ENCODE measurements at places on chromosomes 6 and 20.

GRCh38 chr6:11333132-11333849 lies 100.8 kb upstream of the NEDD9 start:
- no peak for DNase-seq

DNA sequence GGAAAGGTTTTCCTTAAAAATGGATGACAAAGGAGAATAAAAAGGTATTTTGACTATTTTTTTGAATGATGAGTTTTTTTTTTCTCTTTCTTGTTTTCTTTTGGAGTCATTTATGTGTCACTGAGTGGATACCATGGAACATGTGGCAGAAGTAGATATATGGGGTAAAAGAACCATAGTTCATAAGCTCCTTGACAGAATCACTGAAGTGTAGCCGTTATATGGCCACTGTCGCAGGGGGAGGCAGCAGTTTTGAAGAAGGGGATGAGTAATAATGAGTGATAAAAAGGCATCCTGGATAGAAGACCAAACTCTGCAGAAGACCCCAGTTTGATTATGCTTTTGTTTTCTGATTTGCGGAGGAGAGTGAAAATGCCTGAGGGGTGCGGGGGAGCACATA lies 15.5 kb downstream of the PTPN1 start:
- DNase-seq: no peak

- DNase-seq: no peak
Measured at GRCh38 chr6:158290659-158291058, 21.6 kb upstream of the TULP4 start.

DNA sequence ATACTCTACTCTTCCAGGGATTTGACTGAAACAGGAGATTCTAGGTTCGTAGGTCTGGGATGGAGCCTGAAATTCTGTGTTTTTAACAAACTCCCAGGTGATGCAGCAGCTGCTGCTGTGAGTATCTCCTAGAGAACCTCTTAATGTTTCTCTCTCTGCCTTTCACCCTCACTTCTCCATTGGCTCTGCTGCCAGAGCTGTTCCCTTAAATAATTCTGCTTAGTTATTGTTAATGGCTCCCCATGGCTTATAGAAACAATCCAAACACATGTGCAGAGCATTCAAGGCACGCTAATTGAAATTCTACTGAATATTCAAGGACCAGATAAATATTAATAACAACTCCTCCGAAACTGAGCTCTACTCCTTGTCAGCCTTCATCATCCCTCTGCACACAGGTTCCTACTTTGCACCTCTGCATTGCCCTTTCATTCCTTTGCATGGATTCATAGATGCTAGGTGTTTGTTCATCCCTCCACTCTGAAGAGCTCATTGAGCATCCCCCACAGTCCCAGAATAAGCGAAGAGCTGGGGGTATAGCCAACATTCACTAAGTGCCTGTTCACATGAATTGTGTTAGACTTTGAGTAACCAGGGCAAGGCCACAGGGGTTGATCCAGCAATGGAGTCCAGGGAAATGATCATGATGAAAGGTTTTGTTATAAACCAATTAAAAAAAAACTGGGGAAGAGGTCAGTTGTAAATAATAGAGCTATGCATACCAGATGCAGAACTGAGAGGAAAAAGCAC lies 488.4 kb upstream of the JAG1 start:
- DNase-seq: no peak

DNA sequence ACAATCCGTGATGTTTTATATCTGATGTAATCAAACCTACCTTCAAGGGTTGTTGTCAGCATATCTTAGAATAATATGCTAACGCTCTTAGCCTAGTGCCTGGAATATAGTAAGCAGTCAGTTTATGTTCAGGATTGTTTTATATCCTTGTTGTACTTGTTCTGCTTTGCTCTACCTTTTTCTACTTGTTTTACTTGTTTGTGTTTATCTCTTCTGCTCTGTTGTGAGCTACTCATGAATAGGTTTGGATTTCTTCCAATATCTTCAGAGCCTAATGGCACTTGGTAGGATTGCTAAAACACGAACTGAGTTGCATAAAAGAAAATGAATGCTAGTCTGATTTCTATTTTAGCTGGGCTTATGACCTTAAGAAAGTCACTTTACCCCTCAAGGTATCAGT lies 40.1 kb downstream of the DNAH8 start:
- DNase-seq: no peak

DNA sequence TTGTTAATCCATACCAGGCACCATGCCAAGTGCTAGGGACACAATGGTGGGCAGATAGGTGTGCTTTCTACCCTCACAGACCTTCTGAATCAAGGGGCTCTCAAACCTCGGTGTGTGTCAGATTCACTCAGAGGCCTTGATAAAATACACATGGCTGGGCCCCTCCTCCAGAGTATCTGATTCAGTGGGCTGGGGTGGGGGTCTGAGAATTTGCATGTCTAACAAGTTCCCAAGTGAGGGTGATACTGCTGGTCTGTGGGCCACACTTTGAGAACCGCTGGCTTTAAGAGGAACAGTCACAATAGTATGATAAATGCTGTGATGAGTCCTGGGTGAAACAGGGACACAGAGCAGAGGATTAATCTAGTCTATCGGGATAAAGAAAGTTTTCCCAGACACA lies 35.8 kb upstream of the SIRT5 start:
- DNase-seq: no peak

GRCh38 chr6:41331401-41332150 lies 3.8 kb upstream of the NCR2 start:
- DNase-seq: no peak

GRCh38 chr6:45835721-45836437 lies 179.8 kb downstream of the CLIC5 start:
- DNase-seq: no peak

- DNase-seq: no peak
Measured at GRCh38 chr6:166105341-166106075, 62.1 kb downstream of the TBXT start.

DNA sequence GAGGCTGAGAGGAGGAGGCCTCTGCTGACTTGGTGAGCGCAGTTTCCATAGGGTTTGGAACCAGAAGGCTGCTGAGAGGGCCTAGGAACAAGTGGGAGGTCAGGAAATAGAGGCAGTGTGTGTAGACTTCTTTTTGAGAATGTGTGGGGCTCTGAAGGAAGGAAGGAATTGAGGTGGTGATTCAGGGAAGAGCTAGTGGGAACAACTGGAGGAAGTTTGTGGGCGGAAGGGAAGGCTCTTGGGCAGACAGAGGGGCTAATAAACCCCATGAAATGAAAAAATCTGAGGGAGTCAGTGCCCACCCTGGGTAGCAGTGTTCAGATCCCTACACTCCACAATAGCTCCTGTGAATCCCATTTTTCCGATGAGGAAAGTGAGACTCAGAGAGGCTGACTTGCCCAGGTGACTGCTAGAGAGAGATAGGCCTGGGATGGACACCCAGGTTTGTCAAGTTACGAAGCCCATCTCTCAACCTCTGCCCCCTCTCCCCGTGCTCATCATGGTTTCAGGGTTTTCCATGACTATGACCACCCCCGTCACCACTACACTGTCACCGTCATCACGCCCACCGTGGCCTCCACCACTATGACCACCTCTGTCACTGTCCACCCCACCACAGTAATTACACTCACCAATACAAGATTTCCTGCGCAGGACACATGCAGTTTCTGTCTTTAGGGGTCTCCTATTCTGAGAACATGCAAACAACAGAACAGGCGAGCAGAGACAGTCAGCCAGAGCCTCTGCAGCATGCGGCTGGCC lies 106.4 kb downstream of the MRPL14 start:
- no peak for DNase-seq

GRCh38 chr6:142356201-142356883 lies 54.5 kb downstream of the ADGRG6 start:
- DNase-seq: no peak

- DNase-seq: no peak
Measured at GRCh38 chr20:40775561-40776146, 86.6 kb upstream of the MAFB start.

- DNase-seq: no peak
Measured at GRCh38 chr20:7703996-7704395, 236.3 kb downstream of the HAO1 start.

DNA sequence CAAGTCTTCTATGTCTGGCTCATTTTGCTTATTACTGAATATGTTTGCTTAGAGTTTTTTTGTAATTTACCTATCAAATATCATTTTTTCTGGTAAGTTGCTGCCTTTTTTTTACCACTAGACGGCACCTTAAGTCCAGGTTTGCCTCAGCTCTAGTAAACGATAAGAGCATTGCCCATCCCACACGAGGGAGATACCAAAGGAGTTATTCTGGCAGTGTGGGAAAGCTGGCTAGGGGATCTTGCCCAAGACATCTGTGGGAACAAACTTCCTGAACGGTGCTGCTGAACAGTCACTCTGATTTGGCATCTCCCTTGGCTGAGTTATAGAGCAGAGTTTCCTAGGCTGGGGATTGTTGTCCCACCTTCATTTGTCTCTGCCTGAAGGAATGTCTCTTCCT lies 306.4 kb downstream of the COL12A1 start:
- DNase-seq: no peak

DNA sequence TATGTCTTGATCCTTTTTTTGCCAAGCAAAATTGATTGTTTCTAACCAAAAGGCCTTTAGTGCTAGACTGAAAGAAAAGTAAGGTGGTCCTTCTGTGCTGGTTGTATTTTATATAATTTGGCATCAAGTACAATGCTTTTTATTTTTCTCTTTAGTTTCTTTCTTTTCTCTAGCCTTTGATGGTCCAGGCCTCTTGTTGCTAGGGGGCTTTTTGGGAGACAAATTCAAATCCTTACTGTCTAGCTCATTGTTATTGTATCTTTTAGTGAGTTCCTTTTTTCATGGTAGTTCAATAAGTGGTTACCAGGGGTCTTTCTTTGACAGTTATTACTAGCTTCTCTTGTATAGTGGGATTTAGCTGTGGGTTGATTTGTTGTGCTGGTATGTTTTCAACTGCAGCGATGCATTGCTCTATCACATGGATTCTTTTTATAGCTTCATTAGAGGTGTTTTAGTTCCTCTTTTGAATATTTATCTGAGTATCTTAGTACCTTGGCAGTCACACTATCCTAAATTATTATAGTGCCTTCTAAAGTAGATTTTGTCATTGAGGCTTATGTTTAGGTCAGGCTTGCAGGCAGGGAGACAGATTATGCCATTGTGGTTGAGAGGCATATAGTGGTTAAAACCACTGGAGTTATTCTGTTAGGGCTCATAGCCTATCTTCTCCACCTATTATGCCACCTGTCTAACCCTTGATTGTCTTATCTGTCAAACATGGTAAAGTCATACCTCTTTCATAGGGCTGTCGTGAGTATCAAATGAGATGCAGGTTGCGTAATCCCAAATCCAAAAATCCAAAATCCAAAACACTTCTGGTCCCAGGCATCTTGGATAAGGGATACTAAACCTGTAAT lies 49.5 kb downstream of the KCNS1 start:
- DNase-seq: no peak

- DNase-seq: peak; percentile 88
Measured at GRCh38 chr6:121932076-121932991, 467.1 kb upstream of the HSF2 start.

- no peak for DNase-seq
Measured at GRCh38 chr20:62968378-62969178, 16.1 kb downstream of the SLC17A9 start.

DNA sequence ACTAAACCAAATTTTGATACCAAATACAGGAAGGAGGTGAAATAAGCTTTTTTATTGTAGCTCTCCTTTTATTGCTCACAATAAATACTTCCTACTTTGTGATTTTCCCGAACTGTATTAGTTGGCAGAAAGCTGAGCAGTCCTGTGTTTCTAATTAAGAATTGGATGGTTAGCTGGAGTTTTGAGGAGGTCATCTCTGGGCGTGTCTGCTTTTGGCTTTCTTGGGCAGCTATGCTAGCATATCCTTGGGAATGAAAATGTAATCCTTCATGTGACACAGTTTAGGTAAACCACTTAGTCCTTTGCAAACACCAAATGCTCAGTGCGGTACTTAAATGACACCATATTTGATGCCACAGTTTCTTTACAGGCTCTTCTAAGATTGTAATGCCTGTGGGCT lies 67.5 kb downstream of the MTHFD1L start:
- DNase-seq: peak; percentile 65

DNA sequence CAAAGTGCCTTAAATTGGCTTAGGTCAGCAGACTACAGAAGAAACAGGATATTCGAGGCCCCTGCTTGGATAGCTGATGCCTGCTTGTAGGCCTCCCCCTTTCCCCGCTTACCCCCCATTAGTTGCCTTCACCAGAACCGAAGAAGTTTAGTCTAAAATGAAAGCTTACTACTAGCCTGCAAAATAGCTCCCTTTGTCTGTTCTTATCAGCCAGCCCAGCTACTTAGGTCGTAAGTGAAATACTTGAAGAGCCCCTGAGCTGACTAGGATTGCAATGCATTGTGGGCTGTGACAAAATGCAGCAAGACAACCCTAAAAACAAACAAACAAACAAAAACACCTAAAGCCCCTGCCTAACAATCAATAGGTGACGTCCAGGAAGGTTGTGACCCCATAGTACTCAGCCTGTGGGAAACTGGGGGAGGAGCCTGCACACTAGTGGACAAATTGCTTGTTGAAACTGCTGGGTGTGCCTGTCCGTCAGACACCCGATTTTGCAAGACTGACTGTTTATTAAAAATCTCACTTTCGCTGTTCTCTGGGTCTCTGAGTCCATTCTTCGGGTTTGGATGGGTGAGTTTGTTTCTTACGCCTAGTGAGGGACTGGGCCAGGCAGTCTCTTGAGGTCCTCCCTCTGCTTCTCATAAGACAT lies 105.0 kb upstream of the DUSP22 start:
- DNase-seq: no peak

DNA sequence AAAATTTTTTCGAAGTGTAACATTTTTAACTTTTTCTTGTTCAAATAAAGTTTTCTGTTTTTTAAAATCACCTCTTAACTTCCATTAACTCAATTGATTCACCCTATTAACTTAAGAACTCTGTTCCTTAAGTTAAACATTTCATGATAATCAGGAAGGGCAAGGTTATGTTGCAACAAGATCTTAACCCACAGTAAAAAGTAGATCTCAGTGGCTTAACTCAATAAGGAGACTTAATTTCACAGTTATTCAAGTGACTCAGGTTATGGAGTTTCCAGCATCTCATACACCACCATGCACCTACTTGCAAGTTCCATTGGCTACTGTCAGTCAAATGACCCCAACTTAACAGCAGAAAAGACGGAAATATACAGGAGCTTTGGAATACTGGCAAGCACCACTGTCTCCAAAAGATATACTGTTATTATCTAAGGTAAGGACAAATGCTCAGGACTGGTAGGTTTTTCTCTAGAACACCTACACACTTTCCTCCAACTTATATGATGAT lies 11.2 kb downstream of the HLA-DQB1 start:
- DNase-seq: no peak

- no peak for DNase-seq
Measured at GRCh38 chr6:155194399-155194798, 69.4 kb upstream of the CLDN20 start.

DNA sequence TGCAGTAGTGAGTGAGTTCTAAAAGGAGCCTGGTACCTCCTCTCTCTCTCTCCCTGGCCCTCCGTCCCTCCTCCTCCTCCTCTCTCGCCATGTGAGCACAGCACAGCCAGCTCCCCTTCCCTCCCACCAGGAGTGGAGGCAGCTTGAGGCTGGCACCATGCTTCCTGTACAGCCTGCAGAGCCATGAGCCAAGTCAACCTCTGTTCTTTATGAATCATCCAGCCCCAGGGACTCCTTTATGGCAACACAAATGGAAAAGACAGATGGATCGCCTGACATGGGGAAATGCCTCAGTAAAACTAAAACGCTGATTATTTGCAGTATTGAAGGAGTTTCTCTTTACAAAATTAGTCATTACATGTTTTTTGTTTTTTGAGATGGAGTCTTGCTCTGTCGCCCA lies 233.7 kb upstream of the ARID1B start:
- DNase-seq: no peak

Data from fibroblast of the conjunctiva (primary cell).